ENCODE measurements at places on chromosomes 12 and 14.

- no peak for DNase-seq
Observed at GRCh38 chr12:109223868-109224267, 85.2 kb downstream of the FOXN4 start.

- DNase-seq = no peak
Observed at GRCh38 chr12:11568762-11569478, 80.6 kb upstream of the ETV6 start.

- DNase-seq = no peak
Observed at GRCh38 chr12:76272287-76272686, 75.9 kb downstream of the BBS10 start.

GRCh38 chr12:12028668-12029402, 41.9 kb upstream of the BCL2L14 start:
- DNase-seq = no peak

GRCh38 chr12:54958048-54958658, 26.4 kb downstream of the TESPA1 start:
- peak; percentile 16 for DNase-seq

DNA sequence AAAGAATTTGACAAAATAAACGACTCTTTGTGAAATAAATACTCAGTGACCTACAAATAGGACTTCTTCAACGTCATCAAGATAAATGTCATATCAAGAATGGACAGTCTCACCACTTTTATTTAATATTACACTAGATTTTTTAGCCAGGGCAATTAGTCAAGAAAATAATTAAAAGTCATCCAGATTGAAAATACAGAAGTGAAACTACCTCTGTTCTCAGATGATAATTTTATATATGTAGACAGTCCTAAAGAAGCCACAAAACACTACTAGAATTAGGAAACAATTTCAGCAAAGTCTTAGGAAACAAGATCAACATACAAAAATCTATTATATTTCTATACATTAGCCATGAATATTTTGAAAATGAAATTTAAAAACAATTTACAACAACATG, 689.6 kb upstream of the SEL1L start:
- DNase-seq = no peak

DNA sequence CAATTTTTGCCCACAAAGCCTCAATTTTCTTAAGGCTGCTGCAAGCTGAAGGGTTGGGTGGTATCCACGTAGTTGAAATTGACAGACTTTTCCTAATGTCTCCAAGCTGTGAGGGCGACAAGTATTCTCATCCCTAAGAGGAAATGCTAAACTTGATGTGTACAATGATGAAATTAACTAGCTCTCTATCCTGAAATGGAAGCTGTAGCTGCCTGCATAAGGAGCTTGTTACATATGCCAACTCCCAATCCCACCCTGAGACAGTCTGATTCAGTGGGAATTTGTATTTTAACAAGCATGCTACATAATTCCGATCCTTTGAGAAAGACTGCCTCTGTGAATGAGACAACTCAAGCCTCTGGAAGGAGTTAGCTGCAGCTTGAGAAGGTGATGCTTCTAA, 45.7 kb upstream of the MDM1 start:
- no peak for DNase-seq

DNA sequence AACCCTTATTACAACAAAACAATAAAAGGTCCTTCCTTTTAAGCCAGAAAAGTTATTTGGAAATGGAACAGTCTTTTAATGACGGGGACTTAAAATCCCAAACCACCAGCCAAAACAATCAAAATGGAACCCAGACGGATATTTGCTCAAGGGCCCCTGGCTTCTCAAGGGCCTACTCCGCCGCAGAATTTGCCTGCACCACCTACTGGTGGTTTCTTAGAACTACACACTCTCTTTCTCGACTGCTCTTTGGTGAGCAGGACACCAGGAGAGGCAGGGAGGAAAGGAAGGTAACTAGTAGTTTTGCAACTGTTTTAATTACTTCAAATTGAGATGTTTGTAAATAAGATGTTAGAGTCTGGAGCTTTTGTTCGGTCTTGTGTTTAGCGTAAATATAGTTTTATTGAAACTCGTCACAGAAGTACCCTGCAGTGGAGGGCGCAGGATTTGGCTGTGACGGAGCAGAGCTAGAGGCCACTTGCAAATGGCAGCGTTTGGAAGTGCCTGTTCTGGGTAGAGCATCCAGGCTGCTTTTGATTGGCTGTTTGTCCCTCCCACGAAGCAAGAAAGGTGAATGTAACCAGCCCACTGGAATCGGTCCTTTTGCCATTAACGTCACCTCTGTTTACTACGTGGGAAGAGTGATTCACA, 238.5 kb downstream of the CACNA1C start:
- peak; percentile 76 for DNase-seq

- no peak for DNase-seq
Observed at GRCh38 chr14:86541972-86542371, 1012.0 kb downstream of the FLRT2 start.

GRCh38 chr12:72313806-72314205, 41.6 kb downstream of the TRHDE start:
- DNase-seq = no peak

DNA sequence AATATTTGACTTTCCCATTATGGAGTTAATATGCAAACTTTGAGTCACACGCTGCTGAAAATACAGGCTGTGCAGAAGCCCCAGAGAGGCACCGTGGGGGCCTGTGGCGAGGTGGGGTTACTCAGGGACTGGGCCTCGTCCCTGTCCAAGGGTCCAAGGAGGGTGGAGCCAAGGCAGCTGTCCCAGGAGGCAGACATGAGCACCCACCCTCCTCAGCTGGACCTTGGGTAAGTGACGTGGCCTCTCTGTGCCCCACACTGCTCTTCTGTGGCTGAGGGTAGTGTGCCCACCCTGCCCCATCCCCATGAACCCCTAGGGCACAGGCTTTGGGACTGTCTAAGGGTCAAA, 39.4 kb downstream of the FAM222A start:
- DNase-seq = no peak

DNA sequence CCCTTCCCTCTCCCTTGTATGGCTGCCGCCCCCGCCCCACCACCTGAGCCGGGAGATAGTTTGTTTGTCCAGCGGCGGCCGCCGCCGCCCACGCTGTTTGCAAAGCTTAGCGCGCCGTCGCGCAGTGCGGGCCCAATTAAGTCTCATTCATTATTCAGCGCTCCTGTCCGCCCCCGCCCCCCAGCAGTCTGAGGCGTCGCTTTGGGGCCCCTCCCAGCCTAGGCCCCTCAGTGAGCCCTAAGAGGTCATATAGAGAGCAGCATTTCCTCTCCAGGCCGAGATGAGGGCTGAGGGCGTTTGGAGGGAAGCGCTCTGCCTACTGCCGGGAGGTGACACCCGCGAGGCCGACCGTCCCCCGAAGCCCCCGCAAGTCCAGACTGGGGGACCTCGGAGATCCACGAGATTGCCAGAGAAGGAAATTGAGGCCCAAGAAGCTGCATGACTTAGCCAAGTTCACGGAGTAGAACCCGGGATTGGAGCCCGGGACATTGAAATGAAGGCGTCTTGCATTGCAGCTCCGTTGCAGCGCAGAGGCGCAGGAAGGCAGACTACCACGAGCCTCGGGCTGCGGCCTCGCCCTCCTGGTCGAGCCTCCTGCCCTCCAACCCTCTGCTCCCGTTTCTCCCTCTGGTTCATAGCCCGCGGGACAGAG, at the start of gene DNAJC22:
Gene DNAJC22 (plus strand): TSS at position 230 of the 652 bp plus-strand sequence. CDS start 1,985 bp downstream, outside the sequence.
- no peak for DNase-seq

GRCh38 chr12:120361506-120362208, 7.3 kb downstream of the MSI1 start:
- DNase-seq = no peak

DNA sequence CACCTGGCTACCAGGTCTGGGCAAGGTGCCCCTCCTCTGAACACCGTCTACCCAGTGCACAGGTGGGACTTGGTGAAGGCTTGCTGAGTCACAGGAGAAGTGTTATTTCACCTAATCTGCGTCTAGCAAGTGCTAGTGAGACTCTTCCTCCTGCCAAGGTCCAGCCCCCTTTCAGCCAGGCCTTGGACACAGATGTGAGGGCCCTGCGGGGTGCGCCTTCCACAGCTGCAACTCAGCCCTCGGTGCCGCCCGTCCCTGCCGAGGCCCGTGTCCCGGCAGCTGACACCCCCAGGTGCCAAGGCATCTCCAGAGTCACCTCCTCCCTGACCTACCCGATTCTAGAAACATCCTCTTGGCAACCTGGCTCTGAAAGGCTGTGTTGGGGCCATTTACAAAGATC, 55.1 kb downstream of the PRIMA1 start:
- no peak for DNase-seq

DNA sequence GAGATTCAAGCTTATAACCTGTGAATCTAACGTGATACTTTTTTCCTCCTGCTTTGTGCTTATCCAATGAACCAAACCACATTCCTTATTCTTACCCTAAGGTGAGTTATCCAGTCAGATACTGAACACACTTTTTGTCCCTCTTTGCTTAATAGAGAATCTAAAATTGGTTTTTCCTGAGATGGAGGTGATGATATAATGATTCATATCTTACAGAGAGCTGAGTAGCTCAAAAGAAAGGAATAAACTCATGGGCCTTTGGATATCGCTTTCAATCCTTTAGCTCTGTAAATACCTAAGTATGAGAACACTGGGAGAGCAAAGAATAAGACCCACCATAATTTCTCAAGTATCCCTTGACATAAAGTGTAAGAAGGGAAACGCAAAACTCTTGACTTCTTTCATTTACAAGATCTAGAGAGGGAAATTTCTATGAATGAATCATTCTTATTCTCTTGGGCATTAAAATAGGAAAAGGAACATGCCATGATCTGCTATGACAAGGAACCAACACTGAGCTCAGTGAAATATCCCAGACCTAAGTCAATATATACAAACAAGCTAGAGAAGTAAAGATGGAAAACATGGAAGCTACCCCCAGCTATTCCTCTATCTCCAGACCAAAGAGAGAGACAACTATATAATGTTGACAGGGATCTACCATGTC, 81.8 kb upstream of the STAC3 start:
- no peak for DNase-seq

DNA sequence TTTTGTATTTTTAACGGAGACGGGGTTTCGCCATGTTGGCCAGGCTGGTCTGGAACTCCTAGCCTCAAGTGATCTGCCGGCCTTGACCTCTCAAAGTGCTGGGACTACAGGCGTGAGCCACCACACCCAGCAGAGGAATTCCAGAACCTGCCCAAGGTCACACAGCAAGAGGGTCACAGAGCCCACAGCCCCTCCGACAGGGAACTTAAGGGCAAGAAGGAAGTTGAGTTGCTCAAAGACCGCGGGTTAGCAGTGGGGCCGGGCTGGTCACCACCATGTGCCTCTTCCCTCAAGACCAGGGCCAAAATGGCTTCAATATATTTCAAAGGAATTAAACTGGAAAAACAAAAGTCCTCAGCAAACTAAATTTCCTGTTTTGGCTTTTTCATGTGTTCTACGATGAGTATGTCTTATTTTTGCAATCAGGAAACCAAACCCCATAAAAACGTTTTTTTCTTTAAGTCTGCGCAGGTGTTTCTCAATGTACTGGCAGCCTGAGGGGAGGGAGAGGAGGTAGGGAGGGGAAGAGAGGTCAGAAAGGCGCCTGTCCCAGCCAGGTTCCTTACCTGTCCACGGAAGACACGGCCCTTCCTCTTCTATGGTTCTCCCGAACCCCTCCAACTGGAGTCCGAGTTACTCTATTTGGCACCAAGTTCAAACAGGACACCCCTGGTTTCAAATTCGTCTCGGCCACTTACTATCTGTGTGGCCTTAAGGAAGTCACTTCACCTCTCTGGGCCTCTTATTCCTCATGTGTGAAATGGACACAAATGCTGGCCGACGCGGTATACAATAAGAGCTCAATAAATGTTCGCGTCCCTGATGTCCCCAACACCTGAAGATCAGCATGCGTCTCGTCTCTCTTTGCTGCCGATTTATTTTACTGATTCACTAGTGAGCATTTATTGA, 778 bp downstream of the SLC8B1 start:
- no peak for DNase-seq

DNA sequence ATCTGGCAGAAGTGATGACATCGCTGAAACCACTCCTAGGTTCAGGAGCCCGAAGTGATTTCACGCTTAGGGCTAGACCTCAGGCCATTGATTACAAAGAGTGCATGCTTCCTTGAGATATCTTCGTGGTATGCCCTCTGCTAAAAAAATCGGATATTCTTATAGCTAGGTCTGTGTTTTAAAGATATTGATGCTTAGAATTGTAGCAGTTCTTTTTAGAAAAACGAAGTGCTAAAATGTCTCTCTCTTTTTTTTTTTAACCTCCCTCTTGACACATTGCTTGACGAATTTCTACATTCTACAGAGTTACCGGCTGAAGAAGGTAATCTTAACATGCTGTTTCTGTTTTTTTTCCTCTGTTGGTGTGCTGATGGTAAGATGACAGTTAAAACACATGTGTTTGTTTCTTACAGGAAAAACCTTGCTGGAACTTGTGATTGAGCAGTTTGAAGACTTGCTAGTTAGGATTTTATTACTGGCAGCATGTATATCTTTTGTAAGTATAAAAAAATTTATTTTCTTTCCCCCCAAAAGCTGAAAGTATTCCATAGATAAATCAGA, 1.3 kb downstream of the ATP2A2 start:
- no peak for DNase-seq

GRCh38 chr12:23830210-23830609, 119.3 kb downstream of the SOX5 start:
- DNase-seq = no peak

- DNase-seq = peak; percentile 45
Observed at GRCh38 chr12:89345830-89346740, 6.2 kb downstream of the DUSP6 start.

DNA sequence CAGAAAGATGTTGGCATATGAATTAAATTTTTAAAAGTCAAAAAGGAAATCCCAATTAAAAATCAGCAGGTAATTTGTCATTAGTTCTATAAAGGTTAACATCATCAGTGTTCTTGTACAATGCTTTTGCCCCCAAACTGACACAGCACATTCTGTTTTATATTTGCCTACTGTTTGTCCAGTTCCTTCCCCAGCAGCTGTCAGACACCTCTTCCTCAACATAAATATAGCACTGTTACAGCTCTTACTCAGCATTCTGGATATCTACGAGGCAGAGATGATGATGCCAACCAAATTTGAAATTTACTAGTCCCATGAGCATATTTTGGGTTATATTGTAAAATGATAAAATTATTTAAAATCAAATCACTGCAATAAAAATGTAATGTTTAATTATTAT, 124.6 kb downstream of the SINHCAF start:
- DNase-seq = no peak

- DNase-seq = no peak
Observed at GRCh38 chr12:113724794-113725556, 241.2 kb downstream of the RBM19 start.

DNA sequence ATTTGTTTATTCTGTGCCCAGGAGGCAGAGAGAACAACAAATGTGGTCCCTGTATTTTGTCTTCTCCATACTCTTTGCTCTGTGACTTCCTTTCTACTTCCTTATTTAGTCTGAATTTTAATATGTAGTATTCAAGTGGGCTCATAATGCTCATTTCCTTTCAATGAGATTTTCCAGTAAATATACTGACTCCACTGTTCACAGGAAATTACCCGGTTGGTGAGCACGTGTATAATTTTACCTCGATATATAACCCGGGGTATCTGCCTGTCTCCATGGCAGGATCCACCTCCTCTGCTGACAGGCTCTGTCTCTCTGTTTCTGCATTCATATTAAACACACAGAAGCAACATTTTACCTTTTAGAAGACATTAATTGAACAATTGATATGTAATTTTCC, 166.0 kb downstream of the SLC38A4 start:
- DNase-seq = no peak

- DNase-seq = no peak
Observed at GRCh38 chr12:65672441-65672840, 151.8 kb upstream of the HMGA2 start.
